ENCODE measurements at places on chromosomes 3 and 15.
A peak's percentile ranks its signal among the peaks of the same experiment; 100 is the strongest.

DNA sequence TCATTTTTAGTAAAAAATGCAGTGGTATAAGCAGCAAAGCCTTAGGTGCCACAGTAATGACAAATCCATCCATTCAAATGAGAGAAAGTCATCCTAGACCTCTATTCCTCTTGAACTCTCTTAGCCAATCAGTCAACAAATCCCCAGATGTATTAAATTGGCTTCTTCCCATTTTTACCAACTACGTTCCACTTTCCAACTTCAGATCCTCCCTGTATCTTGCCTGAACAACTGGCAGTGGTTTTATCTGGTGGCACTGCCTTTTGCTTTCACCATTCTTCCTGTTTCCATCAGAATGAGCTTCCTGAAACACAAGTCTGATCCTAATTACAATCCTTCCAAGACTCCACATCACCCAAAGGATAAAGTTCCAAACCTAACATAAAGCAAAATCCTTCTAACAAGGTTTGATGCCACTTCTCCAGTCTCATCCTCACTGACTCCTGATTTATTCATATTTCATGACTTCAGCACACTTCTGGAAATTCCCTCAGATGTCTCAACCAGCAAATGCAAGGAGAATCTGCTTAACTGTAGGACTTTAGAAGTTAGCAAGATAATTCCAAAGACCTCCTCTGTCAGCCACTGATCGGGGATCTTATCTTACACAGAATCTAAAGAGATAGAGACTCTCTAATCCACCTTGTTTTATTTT is 69.8 kb upstream of the SLC4A7 start:
- DNase-seq: no peak

DNA sequence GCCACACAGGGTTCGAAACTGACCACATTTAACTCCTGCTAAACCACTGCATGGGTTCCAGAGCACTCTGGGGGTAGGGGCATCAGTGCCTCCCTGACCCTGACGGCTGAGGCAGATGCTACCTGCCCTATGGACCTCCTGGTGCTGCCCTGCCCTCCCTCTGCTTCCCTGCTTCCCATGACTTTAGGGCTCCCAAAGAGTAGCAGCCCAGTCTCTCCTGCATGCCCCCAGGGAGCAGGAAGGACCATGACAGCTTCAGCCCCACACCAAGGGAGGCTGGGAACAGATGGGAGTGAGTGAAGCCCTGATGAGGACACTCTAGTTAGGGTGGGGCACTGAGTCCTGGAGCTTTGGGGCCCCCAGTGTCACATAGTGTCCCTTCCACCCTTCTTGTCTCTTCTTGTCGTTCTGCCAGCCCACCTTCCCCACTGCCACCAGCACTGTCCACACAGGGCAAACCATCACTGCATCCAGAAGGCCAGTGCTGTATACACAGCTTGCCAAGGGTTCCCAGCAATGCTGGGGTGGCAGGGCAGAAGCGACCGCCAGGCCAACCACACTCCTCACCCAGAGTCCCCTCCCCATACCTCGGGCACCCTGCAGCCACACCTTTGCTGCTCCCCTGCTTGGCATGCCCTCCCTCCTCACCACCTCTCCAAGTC is 31.0 kb downstream of the SRPRB start:
- no peak for DNase-seq

- DNase-seq: no peak
These were observed 14.2 kb downstream of the CRBN start for GRCh38 chr3:3165241-3165640.

GRCh38 chr15:89177116-89177515 is 44.3 kb downstream of the RLBP1 start:
- DNase-seq: no peak

- peak; percentile 36 for DNase-seq
These were observed 5.4 kb upstream of the SENP7 start for GRCh38 chr3:101518421-101518871.

GRCh38 chr15:60399246-60399915 is 1.6 kb upstream of the ANXA2 start:
- DNase-seq: no peak

DNA sequence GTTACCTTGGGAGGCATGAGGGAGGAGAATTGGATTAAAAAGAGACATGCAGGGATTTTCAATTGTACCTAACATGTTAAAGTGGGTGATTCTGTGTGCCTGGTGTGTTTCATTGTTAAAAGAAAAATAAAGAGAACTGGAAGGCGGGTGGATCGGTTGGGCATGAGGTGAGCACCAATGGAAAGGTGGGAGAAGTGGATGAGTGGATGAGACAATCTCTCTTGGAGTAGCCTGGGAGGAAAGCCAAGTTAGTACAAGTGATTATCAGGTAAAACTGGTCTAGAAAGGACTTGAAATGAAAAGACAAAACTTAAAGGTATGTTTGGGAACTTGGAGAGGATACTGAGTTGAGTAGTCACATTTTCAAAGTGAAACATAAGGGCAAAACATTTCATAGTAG is 12.1 kb downstream of the VEPH1 start:
- DNase-seq: no peak

DNA sequence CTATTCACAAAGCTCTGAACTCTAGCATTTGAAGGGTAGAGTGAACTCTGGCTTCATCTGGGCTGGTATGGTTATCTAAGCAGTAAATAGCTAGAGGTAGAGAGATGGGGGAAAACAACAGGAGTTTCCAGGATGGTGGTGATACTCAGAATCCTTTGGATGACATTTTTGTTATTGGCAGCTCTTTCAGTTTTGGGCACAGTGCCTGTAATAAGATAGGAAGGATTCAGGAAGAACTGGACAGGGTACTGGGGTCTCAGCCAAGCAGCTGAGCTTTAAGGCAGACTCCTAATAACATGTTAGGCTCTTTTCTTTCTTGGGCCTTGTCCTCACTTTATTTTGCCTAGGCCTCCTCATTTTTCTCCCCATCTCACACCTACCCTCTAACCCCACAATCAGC is 338.5 kb downstream of the CADM2 start:
- no peak for DNase-seq

DNA sequence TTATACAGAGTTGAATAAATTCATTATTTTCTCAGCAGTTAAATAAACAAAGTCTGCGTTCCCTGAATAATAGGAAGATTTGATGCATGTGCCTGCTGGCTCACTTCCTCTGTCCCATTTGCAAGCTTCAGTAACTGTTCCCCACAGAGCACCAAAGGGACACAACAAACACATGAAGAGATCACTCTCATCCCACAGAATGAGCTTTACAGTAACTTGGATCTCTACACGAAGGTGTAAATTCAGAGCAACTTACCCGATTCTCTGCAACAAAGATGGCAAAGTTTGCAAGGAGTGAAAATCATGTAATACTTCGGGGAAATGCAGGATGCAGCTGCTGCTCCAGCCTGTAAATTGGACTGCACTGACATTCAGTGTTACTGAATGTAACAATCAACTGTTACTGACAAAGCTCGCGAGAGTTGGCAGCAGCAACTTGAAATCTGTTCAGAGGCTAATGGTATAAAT is at the start of gene BCHE:
TSS of gene BCHE (minus strand) at position 366 of the 468 bp plus-strand sequence. CDS start 6,390 bp downstream, outside the sequence.
- DNase-seq: no peak

- DNase-seq: no peak
These were observed 31.1 kb downstream of the FILIP1L start for GRCh38 chr3:100083209-100083608.

DNA sequence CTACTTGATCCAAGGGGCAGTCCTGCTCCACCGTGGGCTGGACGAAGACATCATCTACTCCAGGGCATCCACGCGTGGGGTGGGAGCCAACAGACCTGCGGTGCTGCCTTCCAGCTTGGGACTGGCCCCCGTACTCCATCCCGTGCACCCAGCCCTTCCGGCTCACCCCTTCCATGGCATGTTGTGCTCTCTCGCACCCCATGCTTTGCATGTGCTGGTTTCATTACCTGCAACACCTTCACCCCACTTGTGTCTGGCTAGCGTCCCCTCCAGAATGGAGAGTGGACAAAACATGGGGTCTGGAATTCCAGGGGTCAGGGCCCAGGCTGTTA is 30.2 kb downstream of the SEMA7A start:
- DNase-seq: no peak

DNA sequence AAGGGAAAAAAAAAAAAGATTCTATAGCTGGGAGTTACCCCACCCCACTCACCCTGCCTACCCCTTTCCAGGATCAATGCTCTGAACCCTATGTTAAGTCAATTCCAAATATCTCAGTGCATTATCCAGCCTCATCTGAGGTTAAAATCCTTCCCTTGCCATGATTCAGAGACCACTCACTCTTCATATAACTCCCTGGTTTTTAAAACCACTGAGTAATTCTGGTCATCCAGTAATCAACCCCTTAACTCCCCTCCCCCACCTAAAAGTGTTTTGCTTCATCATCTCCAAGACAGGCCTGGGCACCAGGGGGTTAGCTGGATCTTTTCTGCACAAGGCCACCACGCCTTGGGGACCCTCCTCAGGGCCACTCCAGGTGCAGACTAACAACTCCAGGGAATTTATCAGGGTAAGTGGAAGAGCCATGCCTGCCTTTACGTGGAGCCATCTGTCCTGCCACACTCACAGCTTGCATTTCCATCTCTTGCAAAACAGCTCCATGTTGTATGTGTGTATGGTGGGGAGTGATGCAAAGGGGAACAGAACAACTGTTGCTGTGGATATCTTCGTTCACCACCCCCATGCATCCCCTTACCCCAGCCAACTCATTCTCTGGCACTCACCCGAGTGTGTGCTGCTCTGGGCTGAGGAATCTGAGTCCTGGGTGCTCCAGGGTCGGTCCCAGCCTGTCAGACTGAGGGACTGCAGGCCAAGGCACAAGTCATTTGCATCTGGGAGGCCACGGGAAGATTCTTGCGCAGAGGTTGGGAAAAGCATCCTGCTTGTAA is 30.7 kb upstream of the RPS17 start:
- DNase-seq: no peak

DNA sequence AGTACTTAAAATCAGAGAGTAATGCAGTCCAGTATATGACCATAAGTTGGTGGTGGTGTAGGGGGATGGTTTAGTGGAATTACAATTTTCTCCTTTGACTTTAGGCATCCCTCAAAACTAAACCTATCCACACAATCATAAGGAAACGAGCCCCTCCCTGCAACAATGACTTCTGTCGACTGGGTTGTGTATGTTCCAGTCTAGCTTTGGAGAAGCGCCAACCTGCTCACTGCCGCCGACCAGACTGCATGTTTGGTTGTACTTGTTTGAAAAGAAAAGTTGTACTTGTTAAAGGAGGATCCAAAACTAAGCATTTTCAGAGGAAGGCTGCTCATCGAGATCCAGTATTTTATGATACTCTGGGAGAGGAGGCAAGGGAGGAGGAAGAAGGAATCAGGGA is 52.8 kb downstream of the MGA start:
- DNase-seq: no peak

DNA sequence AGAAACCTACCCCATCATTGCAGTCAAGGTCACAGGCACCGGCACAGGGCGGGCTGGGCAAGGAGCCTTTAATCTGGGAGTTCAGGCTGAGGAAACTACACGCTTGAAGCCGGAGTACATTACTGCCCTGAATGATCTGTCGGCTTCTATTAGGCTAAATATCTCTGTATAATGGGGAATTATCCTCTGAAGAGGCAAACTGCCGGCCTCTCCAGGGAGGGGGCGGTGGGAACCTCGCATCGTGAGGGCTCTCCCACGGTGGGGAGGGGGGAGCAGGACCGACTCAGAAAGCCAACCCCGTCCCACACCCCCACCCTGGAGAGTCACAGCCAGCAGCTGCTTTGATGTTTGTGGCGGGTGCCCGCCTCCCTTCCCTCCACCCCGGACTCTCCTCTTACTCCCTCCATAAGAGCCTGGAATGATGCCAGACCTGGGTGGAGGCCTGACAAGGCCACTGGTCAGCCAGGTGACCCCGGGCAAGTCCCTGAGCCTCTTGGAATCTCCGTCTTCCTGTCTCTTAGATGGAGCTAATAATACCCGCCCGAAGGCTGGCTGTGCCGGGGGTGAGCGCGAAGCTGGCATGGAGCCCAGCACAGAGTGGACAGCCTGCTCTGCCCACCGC is 63.4 kb upstream of the LINGO1 start:
- no peak for DNase-seq

DNA sequence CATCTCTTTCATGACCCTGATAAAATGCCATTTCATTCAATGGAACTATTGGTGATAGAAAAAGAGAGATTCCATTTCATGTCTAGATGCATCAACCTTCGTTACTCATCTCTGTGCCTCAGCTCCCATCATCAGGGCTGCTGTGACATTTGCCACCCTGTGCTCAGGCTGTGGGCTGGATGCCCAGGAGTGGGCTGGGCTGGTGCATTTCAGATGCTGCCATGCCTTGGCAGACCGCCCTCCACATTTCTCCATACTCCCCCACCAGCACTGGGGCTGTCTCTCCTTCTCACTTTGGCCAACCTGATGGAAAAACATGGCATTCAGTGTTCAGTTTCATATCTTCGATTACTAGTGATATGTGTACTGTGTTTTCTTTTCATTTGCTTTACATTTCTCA is 59.1 kb downstream of the DNASE1L3 start:
- DNase-seq: no peak

DNA sequence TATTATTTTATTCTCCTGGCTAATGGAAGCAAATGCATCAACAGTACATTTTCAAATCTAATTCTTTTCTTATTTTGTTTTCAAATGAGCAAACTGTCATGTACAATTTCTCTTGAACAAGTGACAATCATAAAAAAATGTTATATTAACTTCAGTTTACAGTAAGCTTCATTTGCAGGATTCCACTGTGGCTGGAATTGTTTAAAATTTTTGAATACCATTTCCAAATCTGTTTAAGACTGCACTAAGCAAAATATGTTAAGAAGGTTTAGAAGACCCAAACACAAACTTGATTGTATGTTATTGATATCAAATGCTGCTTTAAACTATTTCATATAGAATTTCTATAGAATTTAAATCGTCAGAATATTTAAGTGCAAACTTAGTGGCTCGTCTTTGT is 92.8 kb downstream of the ZNF280D start:
- no peak for DNase-seq

DNA sequence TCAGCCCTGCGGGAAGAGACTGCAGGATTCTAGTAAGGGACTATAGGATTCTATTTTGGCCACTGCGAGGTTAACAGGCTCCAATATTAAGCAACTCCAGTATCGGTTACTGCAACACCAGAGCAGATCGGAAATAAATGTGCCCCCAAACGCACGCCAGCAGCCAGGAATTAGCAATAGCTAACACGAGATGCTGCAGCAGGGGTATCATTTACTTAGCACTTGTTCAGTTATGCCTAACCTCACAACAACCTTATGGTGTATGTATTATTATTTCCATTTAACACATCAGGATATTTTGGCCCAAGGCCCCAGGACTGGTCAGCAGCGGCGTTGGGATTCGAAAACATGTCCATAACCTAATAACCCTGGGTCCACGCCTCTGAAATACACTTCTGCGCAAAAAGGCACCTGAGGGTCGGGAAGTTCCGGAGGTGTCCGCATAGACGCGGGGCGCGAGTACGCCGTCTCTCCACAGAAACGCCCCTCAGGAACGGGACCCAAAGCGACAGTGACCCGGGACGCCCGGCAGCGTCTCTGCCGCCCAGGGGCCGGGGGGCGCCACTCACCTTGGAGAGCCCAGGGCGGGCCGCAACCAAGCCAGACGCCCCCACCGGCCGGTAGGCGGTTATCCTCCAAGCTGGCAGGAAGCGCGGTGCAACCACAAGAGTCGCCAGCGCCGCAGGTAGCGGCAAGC is 681 bp downstream of the PIK3CB start:
- no peak for DNase-seq
